Activated T-helper 2 cell treated with anti-CD3 and anti-CD28 coated beads, Interferon-gamma antibody, Interleukin-2, Interleukin-4, amounts not matched to agents 10 μg/mL and 5 μg/mL and 100 μg/mL, durations not matched to agents 14 hours and 24 hours and 36 hours (primary cell): ENCODE measurements at places on chromosomes 7 and 10. TPM values are rescaled to one million over a fixed set of nuclear protein-coding genes. Genes with fewer than 3 reads are reported as not detected.

IFIT3 gene
- 0.74 and 0.94 TPM in 2 replicates for total RNA-seq

PSMG3 gene
- total RNA-seq: 44.5 and 45.9 TPM in 2 replicates

DNA sequence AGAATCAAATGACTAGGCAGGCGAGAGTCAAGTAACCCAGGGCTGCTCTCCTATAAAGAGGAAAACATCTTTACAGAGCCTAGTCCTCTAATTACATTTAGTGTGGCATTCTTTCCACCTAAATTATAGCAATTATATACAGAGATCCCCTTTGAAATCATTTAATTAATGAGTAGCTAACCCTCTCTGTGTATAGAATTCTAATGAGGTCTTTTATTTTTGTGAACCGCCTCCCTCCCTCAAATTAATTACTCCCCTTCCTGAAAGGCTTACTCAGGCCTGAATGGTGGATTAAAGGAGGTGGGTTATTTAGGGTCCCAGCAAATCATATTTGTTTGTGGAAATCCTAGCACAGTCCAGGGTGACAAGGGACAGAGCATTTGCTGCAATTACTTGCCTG, 551.8 kb downstream of the SORCS3 start:
- no peak overlapping the region for H3K27ac ChIP-seq
- no peak for DNase-seq
- H3K27me3 ChIP-seq: no peaks in the 10 kb centered on the region
- no peak overlapping the region for H3K4me3 ChIP-seq

GPR141 gene
- not detected in 2 replicates for total RNA-seq

DNA sequence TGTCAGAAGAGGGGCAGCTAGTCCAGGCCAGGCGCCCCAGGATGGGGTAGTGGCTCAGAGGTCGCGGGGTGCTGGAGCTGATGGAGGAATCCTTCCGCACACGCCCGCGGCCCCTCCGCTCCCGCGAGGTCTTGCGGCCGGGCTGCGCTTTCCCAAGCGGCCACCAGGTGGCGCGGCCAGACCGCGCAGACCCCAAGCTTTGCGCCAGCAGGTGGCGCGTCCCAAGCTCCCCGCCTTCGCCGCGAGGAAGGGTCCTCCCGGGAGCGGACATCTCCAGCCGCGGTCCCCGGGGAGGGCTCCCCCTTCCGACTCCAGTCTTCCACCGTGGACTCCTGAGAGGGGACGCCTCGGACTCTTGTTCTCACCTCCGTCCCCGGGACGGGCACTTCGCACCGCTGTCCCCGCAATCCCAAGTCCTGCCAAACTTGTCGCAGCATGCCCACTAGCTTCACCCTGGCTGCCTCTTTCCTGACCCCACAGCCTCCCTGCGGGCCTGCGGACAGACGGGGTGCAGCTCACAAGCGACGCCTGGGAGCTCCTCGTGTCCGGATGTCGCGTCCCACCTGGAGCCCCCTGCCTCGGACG, 19.4 kb downstream of the KCNK18 start:
- H3K4me1 ChIP-seq: peaks cover 4% of the 10 kb centered on the region
- peak overlapping the region; percentile 75 for H3K4me3 ChIP-seq
- no peak overlapping the region for H3K27ac ChIP-seq

DNA sequence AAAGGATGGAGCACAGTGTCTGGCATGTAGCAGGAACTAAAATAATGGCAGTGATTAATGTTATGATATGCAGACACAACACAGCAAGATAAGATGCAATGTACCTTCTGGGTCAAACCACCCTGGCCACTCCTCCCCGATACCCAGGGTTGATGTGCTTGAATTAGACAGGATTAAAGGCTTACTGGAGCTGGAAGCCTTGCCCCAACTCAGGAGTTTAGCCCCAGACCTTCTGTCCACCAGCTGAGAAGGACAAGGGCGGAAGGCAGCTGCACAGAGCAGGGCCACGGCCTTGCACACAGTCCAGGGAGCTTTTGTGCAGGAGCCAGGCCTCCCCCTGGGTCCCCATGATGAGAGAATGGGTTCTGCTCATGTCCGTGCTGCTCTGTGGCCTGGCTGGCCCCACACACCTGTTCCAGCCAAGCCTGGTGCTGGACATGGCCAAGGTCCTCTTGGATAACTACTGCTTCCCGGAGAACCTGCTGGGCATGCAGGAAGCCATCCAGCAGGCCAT, at the start of gene RBP3:
RBP3 (plus strand) TSS at position 226 of the 514 bp plus-strand sequence; CDS start at position 348, 122 bp downstream.
- H3K36me3 ChIP-seq: no peaks in the 10 kb centered on the region
- DNase-seq: no peak
- H3K4me1 ChIP-seq: no peaks in the 10 kb centered on the region
- H3K27ac ChIP-seq: no peak within 1 kb of the TSS
- H3K27me3 ChIP-seq: peaks cover 8% of the 10 kb centered on the region

SLC16A12 gene
- not detected in 2 replicates for total RNA-seq

- no peaks in the 10 kb centered on the region for H3K4me1 ChIP-seq
- H3K36me3 ChIP-seq: no peaks in the 10 kb centered on the region
- H3K4me3 ChIP-seq: no peak overlapping the region
- no peaks in the 10 kb centered on the region for H3K27me3 ChIP-seq
- no peak for DNase-seq
Measured at GRCh38 chr7:31271641-31272405, 68.7 kb downstream of the NEUROD6 start.

GRCh38 chr10:122567056-122567660, 6.6 kb downstream of the DMBT1 start:
- peak; percentile 21 for DNase-seq
- H3K36me3 ChIP-seq: no peaks in the 10 kb centered on the region
- no peak overlapping the region for H3K27ac ChIP-seq
- H3K4me1 ChIP-seq: peaks cover 3% of the 10 kb centered on the region

EPO gene
- total RNA-seq: 0.14 TPM in 1 of 2 replicates, not detected in the other

DNA sequence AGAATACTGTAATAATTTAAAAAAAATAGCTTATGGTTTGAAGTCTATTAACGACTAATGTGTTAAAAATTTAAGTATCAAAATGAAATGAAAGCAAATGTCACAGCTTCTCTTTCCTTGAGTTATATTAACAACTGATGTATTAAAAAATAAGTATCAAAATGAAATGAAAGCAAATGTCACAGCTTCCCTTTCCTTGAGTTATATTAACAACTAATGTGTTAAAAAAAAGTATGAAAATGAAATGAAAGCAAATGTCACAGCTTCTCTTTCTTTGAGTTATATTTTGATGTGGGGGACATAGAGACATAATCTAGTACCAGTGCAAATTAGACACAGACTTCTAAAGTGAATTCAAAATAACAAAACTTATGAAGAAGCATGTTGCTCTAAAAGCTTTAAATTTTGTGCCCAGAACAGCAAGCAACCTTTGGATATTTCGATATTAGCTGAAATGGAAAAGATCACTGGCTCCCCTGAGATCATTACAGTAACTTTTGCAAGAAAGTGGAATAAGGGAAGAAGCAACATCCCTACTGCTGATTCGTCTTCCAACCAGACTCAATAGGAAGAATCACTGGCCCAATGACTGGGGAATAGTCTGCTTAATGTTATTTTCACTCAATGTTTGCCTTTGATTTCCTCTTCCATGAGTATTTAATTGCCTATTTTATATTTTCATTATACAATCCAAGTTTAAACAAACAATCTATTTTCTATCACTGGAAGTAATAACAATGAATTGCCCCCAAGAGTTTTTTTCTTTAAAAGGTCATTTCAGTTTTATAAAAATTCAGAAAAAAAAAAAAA, 8.0 kb downstream of the SKAP2 start:
- H3K36me3 ChIP-seq: no peaks in the 10 kb centered on the region
- H3K27ac ChIP-seq: no peak overlapping the region
- no peak for DNase-seq
- peaks cover 57% of the 10 kb centered on the region for H3K27me3 ChIP-seq

AKR1C2 gene
- total RNA-seq: not detected in 2 replicates

DNA sequence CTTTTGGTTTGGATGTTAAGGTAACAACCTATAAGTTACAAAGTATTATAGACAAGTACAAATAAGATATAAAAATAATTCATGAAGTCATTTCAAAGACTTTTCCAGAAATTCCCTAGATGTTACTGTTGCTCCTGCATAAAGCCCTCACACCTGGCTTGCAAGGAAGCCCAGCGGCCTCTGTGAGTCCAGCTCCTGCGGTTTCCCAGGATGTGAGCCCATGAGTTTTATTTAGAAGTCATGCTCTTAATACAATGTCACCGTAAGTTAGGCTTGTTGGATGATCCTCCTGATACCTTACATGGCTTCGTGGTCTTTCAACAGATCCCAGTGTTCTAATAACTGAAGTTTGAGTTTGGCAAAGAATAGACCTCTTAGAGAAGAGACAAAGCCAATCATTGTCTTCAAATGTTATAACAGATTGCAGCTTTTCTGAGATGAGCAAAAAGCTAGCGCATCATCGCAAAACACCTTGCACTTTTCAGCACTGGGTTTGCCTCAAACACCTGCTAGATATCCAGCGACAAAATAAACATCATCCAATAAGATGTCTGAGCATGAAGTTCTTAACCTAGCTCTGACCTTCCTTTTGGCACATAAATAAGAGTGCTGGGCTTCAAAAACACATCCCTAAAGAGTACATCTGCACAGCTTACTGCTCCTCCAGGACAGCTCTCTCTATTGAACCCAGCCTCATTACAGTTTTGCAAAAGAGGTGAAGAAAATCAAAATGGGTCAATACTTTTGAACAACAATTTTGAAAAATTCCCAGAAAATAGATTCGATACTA, 3.6 kb downstream of the FAM171A1 start:
- no peak for DNase-seq
- H3K4me3 ChIP-seq: no peak overlapping the region
- peaks cover 2% of the 10 kb centered on the region for H3K4me1 ChIP-seq
- peaks cover 52% of the 10 kb centered on the region for H3K27me3 ChIP-seq
- no peak overlapping the region for H3K27ac ChIP-seq
- no peaks in the 10 kb centered on the region for H3K36me3 ChIP-seq

DNA sequence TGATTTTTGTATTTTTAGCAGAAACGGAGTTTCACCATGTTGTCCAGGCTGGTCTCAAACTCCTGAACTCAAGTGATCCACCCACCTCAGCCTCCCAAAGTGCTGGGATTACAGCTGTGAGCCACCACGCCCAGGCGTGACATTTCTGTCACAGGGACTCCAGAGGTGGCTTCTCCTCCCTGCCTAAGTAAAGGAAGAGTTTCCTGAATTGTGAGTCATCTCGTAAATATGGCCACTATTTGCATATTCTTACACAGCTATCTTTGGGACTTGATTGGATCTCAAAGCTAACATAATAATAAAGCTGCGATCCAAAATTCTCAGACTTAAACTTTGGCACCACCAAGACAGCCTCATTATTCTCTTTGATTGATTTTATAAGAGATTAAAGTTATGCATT, 50.1 kb downstream of the ADARB2 start:
- no peak for DNase-seq
- no peak overlapping the region for H3K4me3 ChIP-seq
- H3K27ac ChIP-seq: no peak overlapping the region
- H3K36me3 ChIP-seq: no peaks in the 10 kb centered on the region
- H3K27me3 ChIP-seq: peaks cover 2% of the 10 kb centered on the region

GRCh38 chr10:89741126-89741762, 39.9 kb downstream of the KIF20B start:
- H3K36me3 ChIP-seq: peaks cover 54% of the 10 kb centered on the region
- no peaks in the 10 kb centered on the region for H3K27me3 ChIP-seq
- peaks cover 36% of the 10 kb centered on the region for H3K4me1 ChIP-seq
- H3K4me3 ChIP-seq: no peak overlapping the region

- peaks cover 1% of the 10 kb centered on the region for H3K4me1 ChIP-seq
- peaks cover 6% of the 10 kb centered on the region for H3K27me3 ChIP-seq
- DNase-seq: no peak
- H3K27ac ChIP-seq: no peak overlapping the region
Measured at GRCh38 chr10:129335942-129336341, 131.1 kb upstream of the MGMT start.

- no peaks in the 10 kb centered on the region for H3K36me3 ChIP-seq
- H3K4me3 ChIP-seq: peak overlapping the region; percentile 99
- H3K27ac ChIP-seq: no peak overlapping the region
- no peak for DNase-seq
Measured at GRCh38 chr7:158856883-158857668, 718 bp downstream of the DYNC2I1 start.

DNA sequence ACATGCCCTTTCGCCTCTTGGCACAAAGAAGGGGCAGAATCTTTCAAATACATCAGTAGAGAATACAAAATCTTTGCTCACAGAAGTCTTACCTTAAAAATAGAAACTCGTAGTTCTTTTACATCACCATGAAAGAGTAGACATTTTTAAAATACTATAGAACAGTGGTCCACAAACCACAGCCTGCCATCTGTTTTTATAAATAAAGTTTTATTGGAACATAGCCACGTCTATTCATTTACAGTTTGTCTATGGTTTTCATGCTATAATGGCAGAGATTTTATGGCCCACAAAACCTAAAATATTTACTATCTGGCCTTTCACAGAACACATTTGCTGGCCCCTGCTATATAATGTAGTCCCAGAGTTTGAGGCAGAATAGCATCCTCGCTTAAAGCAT, 46.1 kb upstream of the CABCOCO1 start:
- H3K27me3 ChIP-seq: peaks cover 5% of the 10 kb centered on the region
- H3K4me1 ChIP-seq: no peaks in the 10 kb centered on the region

DNA sequence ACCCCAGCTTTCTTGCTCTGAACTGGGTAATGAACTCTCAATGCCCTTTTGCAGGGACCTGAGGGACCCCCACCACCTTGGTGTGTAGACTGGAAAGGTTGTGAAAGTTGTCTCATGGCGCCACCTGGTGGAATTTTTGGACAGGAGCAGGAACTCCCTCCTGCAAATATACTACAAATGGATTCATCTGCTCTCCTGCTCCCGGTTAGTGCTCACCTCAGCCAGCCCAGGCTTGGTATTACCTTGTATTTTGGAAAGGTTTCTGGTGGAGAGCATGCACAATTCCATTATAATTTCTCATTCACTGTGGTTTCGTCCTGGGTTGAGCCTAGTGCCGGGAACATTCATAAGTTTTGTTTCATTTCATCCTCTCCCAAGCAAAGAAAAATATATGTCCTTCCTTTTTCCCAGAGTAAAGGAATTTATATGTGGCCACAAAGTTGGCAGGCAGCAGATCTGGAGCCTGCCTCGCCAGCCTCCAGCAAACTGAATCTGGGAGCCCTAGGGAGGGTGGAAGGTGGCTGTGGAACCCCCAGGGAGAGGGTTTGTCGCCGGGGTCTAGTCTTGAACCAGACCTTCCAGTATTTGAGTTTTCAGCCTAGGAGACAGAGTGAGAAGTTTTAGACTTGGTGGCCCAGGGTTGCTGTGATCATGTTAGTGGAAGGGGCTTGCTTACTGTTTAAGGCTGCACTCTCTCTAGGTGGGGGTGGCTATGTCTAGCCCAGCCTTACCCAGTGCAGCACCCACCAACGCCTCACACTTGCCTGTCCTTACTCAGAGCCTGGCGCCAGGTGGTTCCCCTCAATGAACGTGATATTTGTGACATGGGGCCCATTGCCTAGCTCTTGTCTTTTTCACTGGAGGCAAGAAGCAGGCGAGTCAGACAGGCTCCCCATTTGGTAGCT, 9.5 kb downstream of the FAM241B start:
- no peak overlapping the region for H3K4me3 ChIP-seq
- H3K4me1 ChIP-seq: no peaks in the 10 kb centered on the region
- H3K27ac ChIP-seq: no peak overlapping the region
- peak; percentile 55 for DNase-seq
- no peaks in the 10 kb centered on the region for H3K36me3 ChIP-seq

C7orf33 gene
- total RNA-seq: not detected in 2 replicates
